ENCODE measurements at places on chromosomes 11 and 22. TPM values are rescaled to one million over a fixed set of nuclear protein-coding genes. Genes with fewer than 3 reads are reported as not detected.

DNA sequence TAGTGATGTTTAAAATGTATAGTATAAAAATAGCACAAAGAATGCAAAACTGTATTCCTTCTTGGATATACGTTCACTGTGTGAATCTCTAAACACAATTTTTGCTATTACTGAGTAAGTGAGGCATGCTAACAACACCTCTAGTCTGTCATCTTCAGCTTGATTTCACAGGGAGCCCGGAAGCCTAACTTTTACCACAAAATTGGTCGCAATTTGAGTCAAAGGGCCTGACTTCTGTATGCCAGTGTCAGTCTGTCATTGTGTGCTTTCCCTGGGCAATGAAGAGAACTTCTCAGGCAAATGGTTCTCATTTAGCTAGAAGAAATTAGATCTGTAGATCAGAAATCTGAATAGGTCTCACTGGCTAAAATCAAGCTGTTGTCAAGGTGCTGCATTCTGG is 1059.5 kb downstream of the FAM181B start:
- DNase-seq, result no peak

- DNase-seq, result peak; percentile 92
Measured at GRCh38 chr11:33700502-33701271, at the start of gene C11orf91. C11orf91 (minus strand) TSS chr11:33700826; CDS start chr11:33700740, 86 bp downstream.

GRCh38 chr22:26271427-26271826 is 102.2 kb downstream of the SEZ6L start:
- no peak for DNase-seq

DNA sequence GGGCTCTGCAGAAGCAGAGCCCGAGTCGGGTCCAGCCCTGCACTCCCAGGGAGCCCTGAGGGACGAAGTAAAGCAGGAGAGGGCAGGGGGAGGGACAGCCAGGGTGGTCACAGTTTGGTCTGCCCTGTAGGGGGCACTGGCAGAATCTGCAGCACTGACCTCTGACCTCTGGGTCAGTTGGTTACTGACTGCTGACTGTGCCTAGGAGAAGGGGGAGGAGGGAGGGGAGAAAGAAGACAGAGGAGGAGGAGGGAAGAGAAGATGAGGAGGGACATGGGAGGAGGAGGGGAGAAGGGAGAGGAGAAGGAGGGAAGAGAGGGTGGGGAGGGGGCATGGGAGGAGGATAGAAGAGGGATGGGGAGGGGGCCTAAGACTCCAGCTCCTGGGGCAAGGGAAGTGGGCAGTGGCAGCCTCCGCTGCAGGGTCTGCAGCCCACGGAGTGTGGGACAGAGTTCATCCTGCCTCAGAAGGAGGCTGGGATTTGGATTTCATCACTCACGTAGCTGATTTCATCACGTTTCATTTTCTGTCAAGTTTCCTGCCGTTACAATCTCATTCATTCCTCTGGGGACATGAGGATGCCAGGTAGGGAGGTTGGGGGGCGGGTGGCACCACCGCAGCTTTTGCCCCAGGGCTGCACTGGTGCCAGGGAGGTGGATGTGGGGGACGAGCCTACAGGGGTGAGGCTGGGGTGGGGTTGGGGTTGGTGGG is 55.2 kb downstream of the FLRT1 start:
- DNase-seq, result peak; percentile 80

GRCh38 chr11:126561327-126561893 is 205.9 kb downstream of the ST3GAL4 start:
- peak; percentile 65 for DNase-seq

GRCh38 chr11:72591785-72592502 is 82.3 kb downstream of the PDE2A start:
- DNase-seq, result no peak

DNA sequence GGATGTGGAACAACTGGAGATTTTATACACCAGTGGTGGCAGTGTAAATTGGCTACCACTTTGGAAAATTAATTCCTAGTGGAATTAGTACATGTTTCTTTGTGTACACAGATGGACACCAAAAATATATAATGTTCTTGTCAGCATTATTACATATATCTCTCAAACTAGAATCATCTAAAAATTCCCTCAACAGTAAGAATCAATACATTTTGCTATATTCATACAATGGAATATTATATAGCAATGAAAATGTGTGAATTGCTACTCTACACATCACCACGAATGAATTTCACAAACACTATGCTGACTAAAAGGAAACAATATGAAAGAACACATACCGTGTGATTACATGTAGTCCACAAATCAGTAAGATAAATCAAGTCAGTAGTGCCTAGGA is 33.9 kb downstream of the CCDC90B start:
- DNase-seq, result no peak

DNA sequence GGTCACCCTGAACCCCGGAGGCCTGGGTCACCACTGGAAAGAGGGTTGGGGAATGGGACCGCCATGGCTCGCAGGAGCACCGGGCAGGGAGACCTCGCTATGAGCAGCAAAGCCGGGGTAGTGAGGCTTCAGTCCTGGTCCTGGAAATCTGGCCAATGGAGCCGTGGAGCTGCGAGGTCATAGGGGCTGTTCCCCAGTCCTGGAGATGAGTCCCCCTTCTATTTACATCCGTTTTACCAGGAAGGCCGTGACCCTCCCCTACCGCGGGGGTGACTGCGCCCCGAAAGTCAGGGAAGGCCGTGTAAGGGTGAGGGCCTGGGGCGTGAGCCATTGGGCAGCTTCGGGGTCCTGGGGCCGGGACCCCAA is 449 bp downstream of the PIDD1 start:
- no peak for DNase-seq

GRCh38 chr11:112297248-112297866 is 36.7 kb upstream of the PLET1 start:
- DNase-seq, result no peak

- DNase-seq, result no peak
Measured at GRCh38 chr11:10808235-10808552, 532 bp downstream of the EIF4G2 start.

DNA sequence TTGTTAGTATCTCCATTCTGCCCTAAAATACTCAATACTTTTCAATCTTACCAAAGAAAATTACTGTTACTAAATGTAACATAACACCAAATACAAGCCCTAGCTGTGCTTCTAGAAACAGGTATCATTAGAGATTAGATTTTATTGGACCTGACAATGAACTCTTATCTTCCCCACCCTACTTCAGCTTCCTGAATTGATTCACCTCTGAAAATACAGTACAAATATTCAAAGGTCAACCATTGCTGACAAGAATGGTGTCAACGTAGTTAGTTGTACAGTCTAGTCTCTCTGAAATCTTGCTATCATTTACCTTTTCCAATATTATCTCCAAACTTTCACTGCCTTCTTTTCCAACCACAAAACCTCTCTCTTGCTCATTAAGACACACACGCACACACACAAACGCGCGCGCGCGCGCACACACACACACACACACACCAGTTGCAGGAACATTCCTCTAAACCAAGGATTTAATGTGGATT is 22.4 kb downstream of the LRRC4C start:
- DNase-seq, result no peak

DNA sequence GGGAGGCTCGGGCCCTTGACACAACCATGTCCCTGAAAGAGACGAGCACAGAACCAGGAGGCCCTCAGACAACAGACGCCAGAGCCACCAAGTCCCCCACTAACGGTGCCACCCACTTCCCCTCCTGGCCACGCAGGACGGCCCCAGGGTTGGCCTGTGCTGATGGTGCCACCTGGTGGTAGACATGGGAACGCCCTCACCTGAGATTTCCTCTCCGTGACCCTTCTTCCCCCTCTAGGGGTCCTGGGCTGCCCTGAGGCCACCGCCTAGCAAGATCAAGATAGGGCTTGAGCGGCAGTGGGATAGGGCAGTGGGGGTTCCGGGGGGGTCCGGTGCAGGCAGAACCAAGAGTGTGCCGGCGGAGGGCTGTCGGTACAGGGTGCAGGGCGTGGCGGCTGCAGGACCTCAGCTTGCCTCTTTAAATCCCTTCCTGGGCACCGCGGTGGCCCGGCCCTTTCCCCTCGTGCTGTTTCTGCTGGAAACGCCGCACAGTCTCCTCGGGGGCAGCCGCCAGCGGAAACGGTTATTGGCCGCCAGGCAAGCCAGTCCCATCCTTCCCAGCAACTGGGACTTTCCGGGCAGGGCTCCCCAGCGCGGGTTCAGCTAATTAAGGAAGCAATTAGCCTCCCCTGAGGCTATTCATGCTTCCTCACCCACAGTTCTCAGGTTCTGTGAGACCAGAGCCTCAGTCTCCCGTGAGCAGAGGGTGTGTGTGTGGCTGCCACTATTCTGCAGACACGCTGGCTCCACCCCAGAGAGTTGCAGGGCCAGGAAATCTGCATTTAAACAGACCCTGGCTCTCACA is 5.5 kb upstream of the NFAM1 start:
- peak; percentile 17 for DNase-seq

DNA sequence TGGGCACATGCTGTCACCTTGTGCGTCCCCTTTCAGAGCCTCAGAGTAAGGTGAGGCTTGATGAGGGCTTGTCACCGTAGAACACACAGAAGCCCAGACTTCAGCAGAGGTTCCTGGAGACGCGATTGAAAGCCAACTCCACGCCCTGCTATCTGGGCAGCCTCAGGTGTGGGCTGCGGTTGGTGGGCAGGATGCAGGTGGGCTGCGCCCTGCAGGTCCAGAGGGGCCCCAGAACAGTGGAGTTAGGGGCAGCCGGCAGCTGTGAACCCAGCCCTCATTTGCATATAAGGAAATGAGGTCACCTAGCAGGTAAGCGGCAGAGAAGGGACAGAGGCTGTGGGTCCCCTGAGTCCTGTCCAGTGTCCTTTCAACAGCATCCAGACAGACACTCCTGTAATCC is 15.4 kb downstream of the PHLDA2 start:
- DNase-seq, result no peak

DNA sequence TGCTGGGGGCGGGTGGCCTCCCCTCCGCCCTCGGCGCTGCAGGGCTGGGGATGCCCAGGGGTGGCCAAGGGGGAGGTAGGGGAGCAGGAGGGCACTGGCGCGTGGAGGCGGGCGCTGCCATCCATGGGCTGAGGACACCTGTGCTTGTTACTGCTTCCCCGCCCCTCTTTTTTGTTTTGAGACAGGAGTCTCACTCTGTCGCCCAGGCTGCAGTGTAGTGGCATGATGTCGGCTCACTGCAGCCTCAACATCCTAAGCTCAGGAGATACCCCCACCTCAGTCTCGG is 683 bp upstream of the FADS3 start:
- no peak for DNase-seq

GRCh38 chr11:74010306-74011300 is 1.7 kb upstream of the UCP3 start:
- DNase-seq, result no peak

- no peak for DNase-seq
Measured at GRCh38 chr11:130262424-130262823, 52.3 kb downstream of the ZBTB44 start.

DNA sequence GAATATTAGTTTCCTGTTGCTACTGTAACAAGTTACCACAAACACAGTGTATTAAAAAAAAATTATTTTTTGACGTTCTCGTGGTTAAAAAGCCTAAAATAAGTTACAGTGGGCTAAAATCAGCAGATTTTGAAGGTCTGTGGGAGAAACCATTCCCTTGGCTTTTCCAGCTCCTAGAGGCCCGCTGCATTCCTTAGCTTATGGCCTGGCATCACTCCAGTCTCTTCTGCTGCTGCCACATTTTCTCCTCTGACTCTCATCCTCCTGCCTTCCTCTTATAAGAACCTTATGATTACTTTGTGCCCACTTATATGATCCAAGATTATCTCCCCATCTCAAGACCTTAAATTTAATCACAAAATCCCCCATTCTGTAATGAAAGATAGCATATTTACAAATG is 392.7 kb downstream of the GUCY1A2 start:
- peak; percentile 16 for DNase-seq

DNA sequence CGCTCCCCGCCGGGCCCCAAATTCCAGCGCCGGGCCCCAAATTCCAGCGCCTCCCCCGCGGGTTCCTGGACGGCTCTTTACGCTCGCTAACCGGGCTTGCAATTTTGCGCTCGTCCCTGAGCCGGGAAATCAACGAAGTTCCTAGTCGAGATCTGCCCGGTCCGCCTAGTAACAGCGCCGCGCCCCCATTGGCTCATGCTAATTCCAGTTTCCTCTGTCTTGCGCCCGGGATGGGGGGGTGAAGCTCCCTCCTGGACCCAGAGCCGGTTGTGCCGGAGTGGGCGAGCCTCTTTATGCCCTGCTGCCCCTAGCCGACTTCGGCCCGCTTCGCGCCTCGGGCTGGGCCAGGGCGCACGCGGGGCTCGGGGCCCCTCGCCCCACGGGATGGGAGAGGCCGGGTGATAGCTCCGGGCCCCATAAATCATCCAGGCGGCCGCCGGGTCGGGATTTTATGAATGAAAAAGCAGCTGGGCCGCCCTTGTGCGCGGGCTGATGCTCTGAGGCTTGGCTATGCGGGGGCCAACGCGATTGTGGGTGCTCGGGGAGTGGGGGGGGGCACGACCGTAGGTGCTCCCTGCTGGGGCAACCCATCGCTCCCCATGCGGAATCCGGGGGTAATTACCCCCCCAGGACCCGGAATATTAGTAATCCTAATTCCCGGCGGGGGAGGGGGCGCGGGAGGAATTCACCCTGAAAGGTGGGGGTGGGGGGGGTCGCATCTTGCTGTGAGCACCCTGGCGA is 1.8 kb upstream of the CCND1 start:
- peak; percentile 97 for DNase-seq

DNA sequence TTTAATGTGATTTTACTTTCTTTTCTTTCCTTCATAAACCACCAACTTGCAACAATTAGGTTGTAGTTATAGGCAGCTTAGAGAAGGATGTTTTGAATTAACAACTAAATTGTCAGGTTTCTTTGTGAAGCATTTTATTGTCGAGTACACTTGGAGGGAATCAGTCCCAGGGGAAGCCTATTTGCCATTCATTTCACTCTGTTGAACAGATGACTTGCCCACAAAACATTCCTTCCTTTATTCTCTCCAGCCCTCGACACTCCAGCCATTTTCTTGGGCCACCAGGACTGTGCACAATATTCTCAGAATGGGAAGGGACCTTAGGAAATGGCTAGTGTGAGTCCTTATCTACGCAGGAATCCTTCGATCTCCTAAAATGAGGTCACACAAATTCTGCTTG is 620.6 kb downstream of the SOX6 start:
- DNase-seq, result no peak

GRCh38 chr11:57279116-57279515 is 42.1 kb upstream of the APLNR start:
- peak; percentile 80 for DNase-seq

GRCh38 chr11:132639403-132639802 is 892.9 kb downstream of the OPCML start:
- no peak for DNase-seq

DNA sequence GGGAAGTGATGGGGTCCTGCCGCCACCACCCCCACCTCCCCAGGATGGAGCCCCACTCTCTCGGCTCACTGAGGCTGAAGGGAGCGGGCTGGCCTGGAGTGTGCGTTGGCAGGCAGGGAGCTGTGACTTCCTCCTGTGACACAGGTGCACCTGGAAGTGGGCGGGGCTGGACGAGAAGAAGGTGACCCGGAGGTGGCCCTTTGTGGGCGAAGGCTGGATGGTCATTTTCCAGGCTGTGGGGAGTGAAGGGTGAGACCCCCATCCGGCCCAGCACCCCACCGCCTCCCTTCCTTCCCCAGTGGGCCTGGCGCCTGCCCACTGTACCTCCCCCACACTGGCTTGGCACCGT is 15.3 kb downstream of the IL17REL start:
- no peak for DNase-seq

The LAYN gene
- total RNA-seq, result 117 TPM

The PATL1 gene
- 11.6 TPM for total RNA-seq

The SEZ6L gene
- total RNA-seq, result not detected

The DPAGT1 gene
- total RNA-seq, result 14.6 TPM

The OR52N4 gene
- not detected for total RNA-seq

The HIRA gene
- 16.9 TPM for total RNA-seq

The TMPRSS4 gene
- not detected for total RNA-seq

The PHF21B gene
- 0.17 TPM for total RNA-seq

The GNG3 gene
- not detected for total RNA-seq

The PHLDA2 gene
- 4.1 TPM for total RNA-seq

The C11orf86 gene
- total RNA-seq, result not detected

The SMIM35 gene
- not detected for total RNA-seq

The OTOG gene
- not detected for total RNA-seq

The OR51B4 gene
- total RNA-seq, result 0.17 TPM
